ENCODE measurements at places on chromosomes 1 and 21. TPM values are rescaled to one million over a fixed set of nuclear protein-coding genes. Genes with fewer than 3 reads are reported as not detected.

HORMAD1 gene
- polyA plus RNA-seq = 0.90 TPM

DNA sequence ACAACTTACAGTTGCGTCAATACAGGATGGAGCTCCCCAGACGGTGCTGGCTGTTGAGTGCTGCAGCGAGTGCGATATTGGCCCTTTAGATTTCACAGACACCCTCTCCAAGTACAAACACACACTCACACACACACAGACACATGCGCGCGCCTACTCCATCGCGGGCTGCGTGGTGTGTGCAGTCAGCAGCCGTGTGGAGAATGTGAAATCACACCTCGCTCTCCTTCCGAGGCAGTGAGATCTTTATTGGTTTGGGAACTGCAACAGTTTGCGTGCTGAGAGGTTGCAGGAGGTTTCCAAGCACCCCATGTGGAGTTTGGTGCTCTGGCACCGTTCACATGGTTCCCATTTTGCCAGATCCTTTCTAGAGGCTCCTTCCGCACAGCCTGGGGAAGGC, 372.2 kb downstream of the RRAGC start:
- no peak overlapping the region for H3K4me3 ChIP-seq
- no peaks in the 10 kb centered on the region for H3K36me3 ChIP-seq
- no peaks in the 10 kb centered on the region for H3K4me1 ChIP-seq
- no peak for DNase-seq
- peaks cover 2% of the 10 kb centered on the region for H3K27me3 ChIP-seq

DNA sequence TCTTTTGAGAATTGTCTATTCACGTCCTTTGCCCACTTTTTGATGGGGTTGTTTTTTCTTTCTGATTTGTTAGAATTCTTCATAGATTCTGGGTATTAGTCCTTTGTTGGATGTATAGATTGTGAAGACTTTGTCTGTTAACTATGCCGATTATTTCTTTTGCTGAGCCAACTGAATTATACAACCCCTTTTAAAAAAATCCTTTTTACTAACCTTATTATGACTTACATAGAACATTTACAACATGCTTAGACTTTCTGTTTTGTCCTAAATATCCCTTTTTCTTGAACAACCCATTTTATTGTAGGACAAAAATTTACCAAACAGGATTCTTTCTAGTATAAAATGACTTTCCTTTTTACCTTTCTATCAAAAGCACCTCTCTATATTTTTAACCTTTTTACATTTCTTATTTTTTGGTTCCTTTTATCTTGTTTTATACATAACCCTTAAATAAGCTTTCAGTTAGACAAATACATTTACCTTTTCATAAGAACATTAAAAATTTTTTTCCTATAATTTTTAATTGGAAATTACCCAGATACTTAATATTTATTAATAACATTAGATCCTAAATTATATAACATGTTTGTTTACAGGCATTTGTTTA, 70.4 kb upstream of the TTLL7 start:
- H3K36me3 ChIP-seq = no peaks in the 10 kb centered on the region
- H3K27me3 ChIP-seq = no peaks in the 10 kb centered on the region
- no peak for DNase-seq
- no peaks in the 10 kb centered on the region for H3K4me1 ChIP-seq
- no peak overlapping the region for H3K27ac ChIP-seq

GRCh38 chr1:187078916-187079315, 250.2 kb downstream of the PLA2G4A start:
- H3K36me3 ChIP-seq = no peaks in the 10 kb centered on the region
- no peak for DNase-seq
- H3K4me1 ChIP-seq = no peaks in the 10 kb centered on the region
- H3K4me3 ChIP-seq = no peak overlapping the region

MIER1 gene
- 21.9 TPM for polyA plus RNA-seq

DNA sequence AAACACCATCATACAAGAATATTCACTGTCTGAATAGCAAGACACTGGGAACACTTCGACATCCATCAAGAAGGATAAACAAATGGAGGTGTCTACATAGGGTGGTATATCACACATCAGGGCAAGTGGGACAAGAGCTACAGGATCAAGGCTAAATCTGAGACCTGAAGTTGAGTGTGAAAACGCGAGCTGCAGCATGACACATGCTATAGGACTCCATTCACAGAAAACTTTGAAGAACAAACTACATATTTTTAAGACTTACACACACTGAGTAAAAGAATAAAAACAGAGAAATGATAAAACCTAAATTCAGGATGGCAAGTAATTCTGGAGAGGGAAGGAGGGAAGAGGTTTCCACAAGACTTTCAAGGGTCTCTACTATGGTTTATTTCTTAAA, 2.1 kb downstream of the TTC39A start:
- H3K27ac ChIP-seq = no peak overlapping the region
- no peak for DNase-seq

- no peak for DNase-seq
- H3K4me1 ChIP-seq = no peaks in the 10 kb centered on the region
- H3K27ac ChIP-seq = no peak overlapping the region
Observed at GRCh38 chr1:171421413-171422020, 63.8 kb upstream of the PRRC2C start.

DNA sequence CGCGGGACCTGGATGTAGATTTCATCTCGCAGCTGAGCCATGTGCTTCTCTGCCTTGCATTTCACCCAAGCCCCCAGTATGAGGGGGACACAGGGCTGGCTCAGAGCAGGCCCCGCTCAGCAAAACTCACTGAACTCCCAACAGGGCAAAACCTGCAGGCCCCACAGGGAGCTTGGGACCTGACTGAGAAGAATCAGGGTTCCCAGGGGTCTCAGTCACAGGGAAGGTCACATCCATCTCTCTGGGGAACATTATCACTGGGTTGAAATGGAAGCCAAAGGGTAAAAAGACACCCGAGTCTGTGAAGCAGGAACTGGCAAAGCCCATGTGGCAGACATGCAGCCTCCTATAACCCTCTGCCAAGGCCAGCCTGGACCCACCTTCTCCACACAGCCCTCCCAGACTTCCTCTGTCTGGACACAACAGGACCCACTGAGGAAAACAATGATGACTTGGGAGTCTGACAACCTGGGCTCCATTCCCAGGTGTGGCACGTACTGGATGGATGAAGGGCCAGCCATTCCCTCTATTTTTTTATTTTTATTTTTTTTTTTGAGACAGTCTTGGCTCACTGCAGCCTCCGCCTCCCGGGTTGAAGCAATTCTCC, 11.7 kb downstream of the HSPG2 start:
- no peaks in the 10 kb centered on the region for H3K36me3 ChIP-seq
- peaks cover 9% of the 10 kb centered on the region for H3K4me1 ChIP-seq

- no peaks in the 10 kb centered on the region for H3K36me3 ChIP-seq
- H3K27me3 ChIP-seq = no peaks in the 10 kb centered on the region
- peaks cover 26% of the 10 kb centered on the region for H3K4me1 ChIP-seq
Observed at GRCh38 chr1:33256221-33256470, 146 bp upstream of the ZNF362 start.

PROK1 gene
- polyA plus RNA-seq = not detected

- no peak overlapping the region for H3K4me3 ChIP-seq
- no peak for DNase-seq
- no peaks in the 10 kb centered on the region for H3K4me1 ChIP-seq
- no peaks in the 10 kb centered on the region for H3K27me3 ChIP-seq
- no peak overlapping the region for H3K27ac ChIP-seq
- no peaks in the 10 kb centered on the region for H3K36me3 ChIP-seq
Observed at GRCh38 chr21:40668555-40669275, 178.2 kb downstream of the DSCAM start.

DNA sequence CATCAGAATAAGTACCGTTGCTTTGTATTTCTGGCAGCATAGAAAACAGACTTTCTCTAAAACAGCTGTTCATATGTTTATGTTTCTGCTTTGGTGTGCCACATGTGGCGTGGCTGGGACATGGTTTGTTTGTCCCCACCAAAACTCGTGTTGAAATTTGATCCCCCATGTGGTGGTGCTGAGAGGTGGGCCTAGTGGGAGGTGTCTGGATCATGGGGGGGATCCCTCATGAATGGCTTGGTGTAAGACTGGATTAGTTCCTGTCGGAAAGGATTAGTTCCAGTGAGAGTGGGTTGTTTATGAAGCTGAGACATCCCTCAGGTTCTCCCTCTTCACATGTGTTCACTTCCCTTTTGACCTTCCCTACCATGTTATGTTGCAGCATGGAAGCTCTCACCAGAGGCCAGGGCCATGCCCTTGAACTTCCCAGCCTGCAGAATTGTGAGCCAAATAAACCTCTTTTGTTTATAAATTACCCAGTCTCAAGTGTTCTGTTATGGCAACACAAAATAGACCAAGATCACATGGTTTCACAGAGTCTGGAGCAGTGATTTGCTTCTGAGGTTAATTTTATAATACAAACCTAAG, 17.9 kb upstream of the H3-3A start:
- DNase-seq = no peak
- H3K27me3 ChIP-seq = no peaks in the 10 kb centered on the region
- no peak overlapping the region for H3K27ac ChIP-seq
- no peaks in the 10 kb centered on the region for H3K36me3 ChIP-seq

- no peak overlapping the region for H3K27ac ChIP-seq
- H3K36me3 ChIP-seq = no peaks in the 10 kb centered on the region
- no peak for DNase-seq
- H3K4me1 ChIP-seq = no peaks in the 10 kb centered on the region
- no peak overlapping the region for H3K4me3 ChIP-seq
- H3K27me3 ChIP-seq = peaks cover 2% of the 10 kb centered on the region
Observed at GRCh38 chr1:207031632-207032264, 808 bp downstream of the C1orf116 start.

- no peak overlapping the region for H3K4me3 ChIP-seq
- no peaks in the 10 kb centered on the region for H3K36me3 ChIP-seq
- H3K27ac ChIP-seq = no peak overlapping the region
- no peaks in the 10 kb centered on the region for H3K27me3 ChIP-seq
- no peaks in the 10 kb centered on the region for H3K4me1 ChIP-seq
- no peak for DNase-seq
Observed at GRCh38 chr1:86925742-86926141, 11.3 kb downstream of the HS2ST1 start.

PRXL2B gene
- 6.0 TPM for polyA plus RNA-seq
